Activated CD4-positive, alpha-beta memory T cell treated with anti-CD3 and anti-CD28 coated beads, Interleukin-2, amount 10 ng/mL, durations not matched to agents 7 days and 5 days (primary cell): ENCODE measurements at places on chromosomes 6 and 20. TPM values are rescaled to one million over a fixed set of nuclear protein-coding genes. Genes with fewer than 3 reads are reported as not detected.

DNA sequence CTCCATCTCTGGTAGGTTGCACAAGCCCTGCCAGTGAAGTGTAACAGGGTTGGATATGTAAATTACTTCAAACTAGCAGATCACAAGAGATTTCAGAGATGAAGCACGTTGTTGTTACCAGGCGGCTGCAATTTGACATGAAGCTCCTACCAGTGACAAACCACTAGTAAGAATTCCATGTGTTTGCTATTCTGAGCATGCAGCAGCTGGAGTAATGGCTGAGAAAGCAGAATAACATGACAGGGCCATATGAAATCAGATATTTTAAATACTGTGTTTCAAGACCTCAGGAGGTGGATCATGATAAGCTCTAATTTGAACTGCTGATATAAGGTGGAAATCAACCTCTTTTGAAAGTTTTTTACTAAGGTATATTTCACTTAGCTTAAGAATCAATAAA, 11.4 kb downstream of the RIN2 start:
- no peak for DNase-seq
- H3K4me3 ChIP-seq: no peak overlapping the region
- peaks cover 6% of the 10 kb centered on the region for H3K27me3 ChIP-seq
- no peaks in the 10 kb centered on the region for H3K36me3 ChIP-seq

DNA sequence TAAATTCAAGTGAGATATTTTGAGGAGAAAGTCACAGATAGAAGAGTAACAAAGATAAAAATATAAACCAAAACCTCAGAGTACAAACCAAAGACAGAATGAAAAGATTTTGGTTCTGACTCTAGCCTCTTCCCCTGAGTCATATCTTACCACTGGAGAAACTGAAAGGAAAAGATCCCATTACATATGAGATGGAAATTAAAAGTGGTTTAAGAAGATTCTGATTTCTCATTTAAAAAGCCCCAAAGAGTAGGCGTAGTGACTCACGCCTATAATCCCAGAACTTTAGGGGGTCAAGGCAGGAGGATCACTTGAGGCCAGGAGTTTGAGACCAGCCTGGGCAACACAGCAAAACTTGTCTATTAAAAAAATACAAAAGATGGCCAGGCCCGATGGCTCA, 30.6 kb downstream of the SPINT4 start:
- H3K27ac ChIP-seq: no peak overlapping the region
- peaks cover 6% of the 10 kb centered on the region for H3K4me1 ChIP-seq
- no peak overlapping the region for H3K4me3 ChIP-seq
- no peaks in the 10 kb centered on the region for H3K36me3 ChIP-seq
- DNase-seq: no peak

The CRIP3 gene
- total RNA-seq: 0.88 TPM

DNA sequence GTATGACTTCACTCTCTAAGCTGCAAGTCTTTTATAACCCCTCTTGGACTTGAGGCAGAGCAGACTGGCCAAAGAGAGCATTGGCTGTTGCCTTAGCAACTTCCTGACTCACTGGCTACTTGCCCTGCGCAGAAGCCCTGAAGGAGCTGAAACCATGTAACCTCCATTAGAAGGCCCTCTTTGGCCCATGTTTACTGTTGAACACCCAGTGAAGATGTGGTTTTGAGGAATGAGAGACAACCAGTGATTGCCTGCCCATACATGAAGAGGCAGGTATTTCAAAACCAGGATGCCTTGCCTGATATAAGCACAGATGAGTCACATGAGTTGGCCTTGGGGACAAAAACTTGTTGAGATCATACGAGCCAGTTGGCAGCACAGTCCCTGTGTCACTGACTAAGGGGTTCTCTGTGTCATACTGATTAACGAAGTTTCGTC, 182.5 kb downstream of the EDN1 start:
- H3K4me3 ChIP-seq: no peak overlapping the region

GRCh38 chr20:36548006-36548315, 6.6 kb downstream of the MYL9 start:
- no peaks in the 10 kb centered on the region for H3K36me3 ChIP-seq
- H3K27ac ChIP-seq: no peak overlapping the region
- no peaks in the 10 kb centered on the region for H3K27me3 ChIP-seq
- no peak overlapping the region for H3K4me3 ChIP-seq

The PET117 gene
- total RNA-seq: 12.5 TPM

GRCh38 chr6:87903323-87903722, 144.3 kb upstream of the SPACA1 start:
- H3K4me1 ChIP-seq: peaks cover 15% of the 10 kb centered on the region
- no peak overlapping the region for H3K4me3 ChIP-seq
- no peak overlapping the region for H3K27ac ChIP-seq
- peaks cover 20% of the 10 kb centered on the region for H3K27me3 ChIP-seq
- H3K36me3 ChIP-seq: no peaks in the 10 kb centered on the region

GRCh38 chr6:144066741-144067484, 28.5 kb downstream of the SF3B5 start:
- H3K4me1 ChIP-seq: peaks cover 47% of the 10 kb centered on the region
- DNase-seq: no peak
- H3K27me3 ChIP-seq: peaks cover 21% of the 10 kb centered on the region
- no peak overlapping the region for H3K4me3 ChIP-seq

DNA sequence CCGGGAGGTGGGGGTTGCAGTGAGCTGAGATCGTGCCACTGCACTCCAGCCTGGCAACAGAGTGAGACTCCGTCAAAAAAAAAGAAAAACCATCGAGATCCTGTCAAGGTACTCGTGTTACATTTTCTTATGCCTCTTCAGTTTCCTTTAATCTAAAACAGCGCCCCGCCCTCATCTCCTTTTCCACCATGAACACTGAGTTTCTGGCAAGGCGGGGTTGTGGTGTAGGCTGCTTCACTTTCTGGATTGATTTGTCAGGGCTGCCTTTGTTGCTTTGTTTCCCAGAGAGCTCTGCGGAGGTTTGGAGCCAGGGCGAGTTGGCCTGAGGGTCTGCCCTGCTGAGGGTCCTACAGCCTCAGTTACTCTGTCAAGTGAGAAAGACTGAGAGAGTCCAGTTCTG, 8.9 kb downstream of the ITPR3 start:
- H3K27me3 ChIP-seq: no peaks in the 10 kb centered on the region
- DNase-seq: no peak
- H3K27ac ChIP-seq: peak overlapping the region; percentile 4

DNA sequence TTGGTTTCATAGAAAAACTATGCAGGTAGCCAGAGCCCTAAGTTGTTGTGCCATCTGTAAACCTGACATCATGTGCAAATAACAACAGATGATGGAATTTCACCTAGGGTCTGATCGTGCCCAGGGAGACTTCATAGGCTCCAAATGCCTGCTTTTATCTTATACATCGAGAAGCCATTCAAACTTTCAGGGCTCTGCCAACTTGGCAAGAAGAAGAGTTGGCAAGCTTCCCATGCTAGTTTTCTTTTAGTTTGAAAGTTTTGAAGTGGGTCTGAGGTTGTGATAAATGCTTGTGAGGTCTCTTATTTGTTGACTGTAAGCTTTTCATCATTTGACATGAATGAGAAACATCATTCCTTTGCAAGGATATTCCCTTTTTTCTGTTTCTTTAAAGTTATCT, 175.4 kb upstream of the FLRT3 start:
- H3K4me3 ChIP-seq: no peak overlapping the region
- no peak for DNase-seq
- no peaks in the 10 kb centered on the region for H3K4me1 ChIP-seq
- no peaks in the 10 kb centered on the region for H3K27me3 ChIP-seq
- H3K27ac ChIP-seq: no peak overlapping the region
- no peaks in the 10 kb centered on the region for H3K36me3 ChIP-seq

- no peak for DNase-seq
- H3K4me1 ChIP-seq: peaks cover 63% of the 10 kb centered on the region
- H3K4me3 ChIP-seq: no peak overlapping the region
- H3K27ac ChIP-seq: peak overlapping the region; percentile 45
- H3K36me3 ChIP-seq: peaks cover 21% of the 10 kb centered on the region
Measured at GRCh38 chr6:107714104-107714503, 110.0 kb downstream of the SCML4 start.

DNA sequence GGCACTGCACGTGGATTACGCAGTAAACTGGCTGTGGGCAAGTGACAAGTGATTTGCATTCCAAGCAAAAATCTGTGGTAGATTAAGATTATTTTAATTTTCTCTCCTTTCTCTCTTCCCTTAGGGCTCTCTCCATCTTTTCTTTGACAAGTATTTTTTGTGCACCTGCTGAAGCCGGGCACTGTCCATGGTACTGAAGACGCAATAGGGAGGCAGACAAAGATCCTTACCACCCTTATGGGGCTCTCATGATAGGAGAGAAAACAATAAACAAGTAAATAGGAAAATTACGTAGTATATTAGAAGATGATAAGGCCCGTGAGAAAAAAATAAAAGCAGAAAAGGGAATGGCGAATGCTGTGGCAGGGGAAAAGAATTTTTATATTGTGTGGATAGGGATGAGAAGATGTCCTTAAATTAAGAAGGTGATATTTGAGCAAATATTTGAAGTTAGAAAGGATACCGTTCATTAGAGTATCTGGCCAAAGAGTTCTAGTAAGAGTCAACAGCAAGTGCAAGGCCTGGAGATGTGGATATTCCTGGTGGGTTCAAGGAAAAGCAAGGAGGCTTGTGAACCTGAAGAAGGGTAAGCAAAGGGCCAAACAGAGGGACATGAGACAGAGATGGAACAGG, 146.0 kb downstream of the LAMP5 start:
- H3K4me1 ChIP-seq: no peaks in the 10 kb centered on the region
- H3K36me3 ChIP-seq: no peaks in the 10 kb centered on the region
- H3K27ac ChIP-seq: no peak overlapping the region
- H3K4me3 ChIP-seq: no peak overlapping the region
- peak; percentile 17 for DNase-seq
- H3K27me3 ChIP-seq: no peaks in the 10 kb centered on the region

The POM121L2 gene
- total RNA-seq: not detected

- peaks cover 55% of the 10 kb centered on the region for H3K27me3 ChIP-seq
- H3K4me3 ChIP-seq: no peak overlapping the region
- no peak overlapping the region for H3K27ac ChIP-seq
- peaks cover 9% of the 10 kb centered on the region for H3K4me1 ChIP-seq
- DNase-seq: peak; percentile 44
Measured at GRCh38 chr20:46027245-46027853, 1.7 kb upstream of the SLC12A5 start.

The TTLL9 gene
- total RNA-seq: not detected

DNA sequence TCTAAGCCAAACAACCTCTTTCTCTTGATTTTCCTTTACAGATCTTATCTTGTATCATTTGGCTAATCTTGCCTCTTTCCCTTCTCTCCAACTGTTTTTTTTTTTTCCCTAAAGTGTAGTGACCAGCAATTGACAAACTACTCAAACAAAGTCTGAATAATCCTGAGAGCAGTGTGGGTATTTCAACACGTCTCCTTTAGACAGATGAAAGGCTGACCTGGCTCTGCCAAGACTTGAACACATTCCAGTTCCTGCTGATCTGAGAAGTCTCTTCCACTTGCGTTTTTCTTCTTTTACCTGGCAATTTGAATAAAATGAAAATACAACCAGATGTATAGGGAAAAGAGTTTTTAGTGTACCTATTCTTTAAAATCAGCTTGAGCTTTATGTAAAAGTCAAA, 168.4 kb downstream of the GJA10 start:
- H3K4me1 ChIP-seq: peaks cover 10% of the 10 kb centered on the region
- peaks cover 27% of the 10 kb centered on the region for H3K36me3 ChIP-seq
- DNase-seq: no peak
- no peak overlapping the region for H3K4me3 ChIP-seq

The RAMACL gene
- total RNA-seq: 0.23 TPM

DNA sequence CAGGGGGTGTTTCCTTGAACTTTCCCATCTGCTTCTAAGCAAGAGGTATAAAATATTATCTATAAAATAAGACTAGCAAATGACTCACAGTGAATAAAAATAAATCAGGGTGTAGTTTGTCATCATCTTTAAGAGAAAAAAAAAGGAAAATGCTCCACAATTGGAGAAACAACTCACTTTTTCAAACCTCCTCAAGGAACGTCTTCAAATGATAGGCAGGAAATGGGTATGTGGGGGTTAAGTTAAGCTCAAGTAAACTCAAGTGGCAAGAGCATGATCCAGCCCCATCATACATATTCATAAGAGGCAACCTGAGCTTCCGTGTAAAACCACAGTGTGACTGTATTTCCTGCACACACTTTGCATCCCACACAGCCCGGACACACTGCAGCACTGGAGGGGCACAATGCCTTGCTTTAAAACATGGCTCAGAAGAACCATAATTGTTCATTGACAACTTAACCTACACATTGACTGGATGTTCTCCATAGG, 58.5 kb upstream of the CEP85L start:
- H3K36me3 ChIP-seq: peaks cover 30% of the 10 kb centered on the region
- peaks cover 64% of the 10 kb centered on the region for H3K4me1 ChIP-seq
- peak overlapping the region; percentile 96 for H3K4me3 ChIP-seq

DNA sequence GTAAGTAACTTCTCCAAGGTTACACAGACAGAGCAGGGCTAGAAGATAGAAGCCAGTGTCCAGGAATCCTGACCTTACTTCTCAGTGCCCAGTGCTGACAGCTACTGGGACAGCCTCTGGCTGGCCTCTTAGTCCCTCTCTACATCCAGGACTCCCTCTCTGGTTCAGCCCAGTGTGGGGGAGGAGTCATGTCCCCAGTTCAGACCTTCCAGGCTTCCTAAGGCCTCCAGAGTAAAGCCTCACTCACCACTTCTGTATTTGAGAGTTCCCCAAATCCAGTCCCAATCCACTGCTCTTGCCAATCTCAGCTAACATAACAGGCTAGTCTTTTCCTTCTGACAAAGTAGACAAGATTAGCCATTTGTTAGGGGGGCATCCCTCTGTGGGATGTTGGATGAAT, 36.9 kb upstream of the EPB41L1 start:
- H3K27me3 ChIP-seq: peaks cover 22% of the 10 kb centered on the region
- DNase-seq: no peak
- H3K4me1 ChIP-seq: no peaks in the 10 kb centered on the region
- no peaks in the 10 kb centered on the region for H3K36me3 ChIP-seq
- no peak overlapping the region for H3K27ac ChIP-seq
- H3K4me3 ChIP-seq: no peak overlapping the region

- H3K4me3 ChIP-seq: no peak overlapping the region
- peaks cover 1% of the 10 kb centered on the region for H3K4me1 ChIP-seq
- DNase-seq: no peak
- peaks cover 15% of the 10 kb centered on the region for H3K27me3 ChIP-seq
Measured at GRCh38 chr20:58374027-58374850, 14.8 kb upstream of the VAPB start.

- H3K27me3 ChIP-seq: peaks cover 6% of the 10 kb centered on the region
- H3K36me3 ChIP-seq: no peaks in the 10 kb centered on the region
- no peak for DNase-seq
- no peaks in the 10 kb centered on the region for H3K4me1 ChIP-seq
Measured at GRCh38 chr6:125123051-125123450, 30.5 kb upstream of the TPD52L1 start.
